H7 (cell line): ENCODE measurements at places on chromosomes 2 and 18.

DNA sequence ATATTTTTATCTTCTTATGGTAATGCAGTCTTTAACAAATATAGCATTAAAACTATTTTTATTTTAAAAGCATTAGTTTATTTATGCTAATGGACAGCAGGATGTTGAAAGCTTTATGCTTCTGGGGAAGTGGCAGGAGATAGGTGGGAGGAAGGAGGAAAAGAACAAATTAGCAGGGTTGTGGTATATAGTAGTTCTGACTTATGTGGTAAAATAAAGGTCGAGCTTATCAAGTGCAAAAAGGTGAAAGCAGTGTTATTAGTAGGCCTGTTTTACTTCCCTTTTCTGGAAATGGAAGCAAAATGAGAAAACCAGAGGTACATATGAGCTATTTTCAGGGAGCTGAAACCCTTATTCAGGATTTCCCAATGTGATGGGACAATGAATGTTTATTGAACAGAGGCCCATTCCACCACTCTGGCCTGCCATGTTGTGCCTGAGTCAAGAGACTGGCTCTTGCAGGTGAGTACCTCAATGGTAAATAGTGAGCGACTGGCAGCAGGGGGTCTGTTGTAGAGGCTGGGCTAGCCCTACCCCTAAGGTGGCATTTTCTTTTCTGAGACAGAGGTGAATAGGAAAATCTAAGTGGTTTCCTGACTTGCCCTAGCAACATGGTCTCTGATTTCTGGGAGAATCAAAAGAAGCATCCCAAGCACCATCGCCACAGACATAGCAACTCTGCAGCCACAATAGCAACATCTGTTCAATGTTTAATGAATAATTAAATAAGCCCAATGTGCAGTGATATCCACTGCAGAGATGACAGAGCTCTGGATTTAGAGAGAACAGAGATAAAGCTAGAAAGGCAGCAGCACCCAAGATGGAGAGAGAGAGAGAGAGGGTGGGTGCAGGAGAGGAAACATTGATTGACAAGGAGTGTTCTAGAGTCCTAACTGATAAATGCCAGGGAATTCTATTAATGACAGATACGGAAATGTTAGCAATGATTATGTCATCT, 119.7 kb downstream of the UPP2 start:
- DNase-seq = no peak

GRCh38 chr18:55584201-55584600, 3.8 kb downstream of the TCF4 start:
- DNase-seq = no peak

DNA sequence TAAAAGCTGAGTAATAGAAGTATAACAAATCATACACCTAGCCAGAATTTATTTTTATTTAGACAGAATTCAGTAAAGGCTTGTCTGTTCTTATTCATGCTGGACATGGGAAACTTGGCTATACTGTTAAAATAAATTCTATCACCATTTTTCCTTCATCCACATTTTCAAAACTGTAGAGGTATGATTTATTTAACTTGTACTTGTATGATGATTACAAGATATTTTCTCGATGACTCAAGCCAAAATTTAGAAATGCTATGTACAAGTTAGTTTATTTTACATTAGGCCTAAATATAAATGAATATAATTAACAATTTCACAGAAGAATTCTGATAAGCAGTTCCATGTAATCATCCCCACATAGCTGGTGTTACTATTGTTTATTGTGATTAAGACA, 194.8 kb upstream of the DOK6 start:
- no peak for DNase-seq

DNA sequence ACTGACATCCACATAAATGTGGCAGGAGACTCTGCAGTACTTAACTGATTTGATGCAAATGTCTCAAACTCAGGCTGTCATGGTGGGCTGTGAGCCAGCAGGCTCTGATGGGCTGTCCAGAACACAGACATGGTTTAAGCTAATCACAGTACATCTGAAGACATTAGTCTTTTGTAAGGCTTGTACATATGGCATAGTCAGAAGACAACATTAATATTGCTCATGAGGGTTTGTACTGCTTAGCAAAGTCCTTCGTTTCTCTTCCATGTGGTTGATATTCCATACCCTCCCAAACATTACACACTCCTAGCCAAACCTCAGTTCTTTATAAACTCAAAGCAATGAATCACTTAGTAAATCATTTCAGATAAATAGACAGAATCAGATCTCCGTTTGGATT, 330.6 kb downstream of the RND3 start:
- no peak for DNase-seq

DNA sequence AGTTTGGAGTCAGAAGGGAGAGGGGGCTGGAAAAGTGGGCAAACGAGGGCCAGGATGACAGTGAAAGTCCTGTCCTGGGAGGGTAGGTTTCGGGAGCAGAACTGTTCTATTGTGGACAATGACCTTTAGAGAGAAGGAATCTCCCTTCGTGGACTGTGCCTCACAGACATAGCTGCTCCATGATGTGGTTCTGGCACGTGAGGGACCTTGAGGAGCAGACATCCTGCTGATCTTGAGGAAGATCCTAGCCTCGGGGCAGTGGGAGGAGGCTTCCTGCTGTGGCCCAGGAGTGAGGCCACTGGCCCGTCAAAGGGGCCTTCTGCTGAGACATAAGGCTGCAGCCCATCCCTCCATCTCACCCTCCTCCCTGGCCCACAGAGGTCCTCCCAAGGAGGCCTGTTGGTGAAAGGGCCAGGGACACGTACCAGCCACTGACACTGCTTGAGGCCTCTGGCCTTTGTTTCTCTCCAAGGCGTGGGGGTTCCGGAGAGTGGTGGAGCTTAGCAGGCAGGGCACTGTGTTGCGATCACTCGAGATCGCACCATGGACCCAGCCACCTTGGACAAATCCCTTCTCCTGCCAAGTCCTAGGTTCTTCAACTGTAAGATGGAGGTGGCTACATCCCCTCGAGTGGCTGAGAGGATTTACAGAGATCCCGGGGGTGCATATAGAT, 167.2 kb downstream of the CELF4 start:
- DNase-seq = no peak

- peak; percentile 19 for DNase-seq
Measured at GRCh38 chr2:115910270-115910669, 1467.8 kb downstream of the DPP10 start.

GRCh38 chr2:161257123-161257952, 50.9 kb upstream of the PSMD14 start:
- DNase-seq = no peak

DNA sequence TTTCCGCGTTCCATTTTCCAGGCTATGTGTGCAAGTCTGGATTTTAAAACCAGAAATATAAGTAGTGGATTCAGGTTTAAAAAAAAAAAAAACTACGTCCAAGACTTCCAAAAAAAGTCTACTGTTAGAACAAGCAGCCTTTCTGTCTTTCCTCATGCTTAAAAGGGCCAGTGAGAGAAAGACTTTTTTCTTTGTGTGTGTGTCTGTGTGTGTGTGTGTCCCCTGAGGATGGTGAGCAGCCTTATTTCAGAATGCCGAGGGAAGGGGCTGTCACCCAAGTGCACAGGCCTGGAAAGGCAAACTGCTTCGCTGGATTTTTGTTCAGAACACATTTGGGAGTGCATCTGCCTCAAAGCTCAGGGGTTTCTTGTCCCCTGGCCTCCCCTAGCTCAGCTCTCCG, 98.8 kb downstream of the ZBTB7C start:
- no peak for DNase-seq

DNA sequence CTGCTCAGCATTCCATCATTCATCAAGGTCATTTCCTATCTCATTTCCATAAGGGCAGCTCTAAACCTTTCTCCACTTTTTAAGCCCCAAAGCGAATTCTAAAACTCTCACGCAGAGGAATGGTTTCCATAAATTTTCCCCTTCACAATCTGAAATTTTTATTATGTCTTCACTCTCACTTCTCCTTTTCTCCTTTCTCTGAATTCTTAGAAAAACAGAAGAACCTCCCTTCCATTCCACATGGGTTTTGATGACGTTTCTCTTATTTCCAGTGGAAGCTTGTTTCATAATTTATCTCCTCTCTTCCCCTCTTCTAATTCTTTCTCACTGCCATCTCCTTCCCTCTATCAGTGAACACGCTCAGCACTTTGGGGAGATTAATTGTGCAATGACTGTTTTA, 97.3 kb downstream of the SPATS2L start:
- DNase-seq = no peak

- DNase-seq = no peak
Measured at GRCh38 chr2:48854681-48855080, 99.2 kb upstream of the LHCGR start.

GRCh38 chr18:78905334-78905733, 74.3 kb upstream of the SALL3 start:
- no peak for DNase-seq
